ENCODE measurements at places on chromosomes 1 and 21.
A peak's percentile ranks its signal among the peaks of the same experiment; 100 is the strongest.

DNA sequence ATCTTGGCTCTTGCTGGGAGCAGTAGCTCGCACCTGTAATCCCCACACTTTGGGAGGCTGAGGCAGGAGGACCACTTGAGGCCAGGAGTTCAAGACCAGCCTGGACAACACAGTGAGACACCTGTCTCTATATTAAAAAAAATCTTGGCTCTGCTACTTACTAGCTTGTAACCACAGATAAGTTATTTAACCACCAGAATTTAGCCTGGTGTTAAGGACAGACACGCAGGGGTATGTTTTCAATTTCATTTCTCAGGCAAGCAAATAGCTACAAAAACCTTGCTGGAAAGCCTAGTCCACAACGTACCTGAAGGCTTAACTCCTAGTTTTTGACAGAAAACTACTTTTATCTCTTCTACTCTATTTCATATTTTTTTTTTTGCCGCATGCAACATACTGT is 24.8 kb upstream of the GFI1 start:
- DNase-seq = no peak

DNA sequence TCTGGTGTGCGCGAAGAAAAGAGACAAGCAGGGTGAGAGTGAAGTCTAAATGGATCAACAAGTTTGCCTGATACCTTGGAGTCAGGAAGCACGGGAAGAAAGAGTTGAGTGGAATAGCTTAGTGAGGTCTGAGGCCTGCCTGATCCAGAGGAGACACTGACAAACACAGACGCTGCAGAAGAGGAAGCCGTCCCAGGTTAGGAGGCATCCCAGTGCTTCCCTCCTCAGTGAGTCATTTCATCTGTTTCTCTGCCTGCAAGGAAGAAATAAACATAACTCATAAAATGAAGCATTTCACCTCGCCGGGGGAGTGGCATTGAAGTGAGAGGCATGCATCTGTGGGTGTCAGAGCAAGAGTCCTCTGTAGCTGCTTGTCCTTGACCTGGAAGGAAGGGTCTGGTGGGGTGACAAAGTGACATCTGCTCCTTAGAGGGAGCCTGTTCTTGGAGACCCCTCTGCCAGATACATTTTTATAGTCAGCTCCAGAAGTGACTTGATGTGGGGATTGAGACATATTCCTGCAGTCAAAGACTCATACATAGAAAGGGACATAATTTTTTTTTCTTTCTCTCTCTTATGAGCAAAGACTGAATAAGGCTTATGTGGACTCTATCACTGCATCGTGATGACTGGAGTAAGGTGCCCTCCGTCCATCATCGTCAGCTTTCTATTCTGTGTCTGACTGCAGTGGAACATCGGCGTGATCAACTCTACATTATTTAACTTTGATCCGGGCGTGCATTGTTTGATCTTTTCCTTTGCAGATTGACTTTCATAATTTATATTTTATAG is 256.7 kb downstream of the KIF26B start:
- no peak for DNase-seq

DNA sequence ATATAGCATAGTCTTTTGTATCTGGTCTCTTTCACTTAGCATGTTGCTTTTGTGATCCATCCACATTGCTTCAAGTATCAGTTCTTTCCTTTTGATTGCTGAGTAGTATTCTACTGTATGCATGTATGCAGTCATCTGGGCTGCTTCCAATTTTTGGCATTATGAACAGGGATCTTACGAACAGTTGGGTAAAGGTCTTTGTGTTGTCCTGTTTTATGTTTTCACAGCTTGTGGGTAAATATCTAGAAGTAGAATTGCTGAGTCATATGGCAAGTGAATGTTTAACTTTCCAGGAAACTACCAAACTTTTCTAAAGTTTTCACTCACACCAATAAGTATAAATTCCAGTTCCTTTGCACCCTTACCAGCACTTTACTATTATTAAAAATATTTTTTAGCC is 60.9 kb downstream of the LHX4 start:
- DNase-seq = no peak

DNA sequence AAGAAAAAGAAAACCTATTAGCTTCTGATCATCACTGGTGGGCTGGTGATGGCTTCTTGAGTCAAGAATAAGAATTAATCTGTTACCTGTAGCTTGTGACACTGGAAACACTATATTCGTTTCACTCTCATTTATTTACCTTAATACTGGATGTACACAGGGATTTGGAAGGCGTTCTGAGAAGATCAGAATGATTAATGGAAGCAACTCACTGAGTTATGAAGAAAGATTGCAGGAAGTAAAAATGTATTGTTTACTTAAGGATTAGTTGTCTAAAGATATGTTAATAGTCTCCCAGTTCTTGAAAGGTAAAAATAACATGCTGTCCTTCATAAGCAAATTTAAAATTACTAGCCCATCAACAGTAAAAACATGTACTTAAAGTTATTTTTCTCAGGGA is 644.9 kb upstream of the NCAM2 start:
- no peak for DNase-seq

DNA sequence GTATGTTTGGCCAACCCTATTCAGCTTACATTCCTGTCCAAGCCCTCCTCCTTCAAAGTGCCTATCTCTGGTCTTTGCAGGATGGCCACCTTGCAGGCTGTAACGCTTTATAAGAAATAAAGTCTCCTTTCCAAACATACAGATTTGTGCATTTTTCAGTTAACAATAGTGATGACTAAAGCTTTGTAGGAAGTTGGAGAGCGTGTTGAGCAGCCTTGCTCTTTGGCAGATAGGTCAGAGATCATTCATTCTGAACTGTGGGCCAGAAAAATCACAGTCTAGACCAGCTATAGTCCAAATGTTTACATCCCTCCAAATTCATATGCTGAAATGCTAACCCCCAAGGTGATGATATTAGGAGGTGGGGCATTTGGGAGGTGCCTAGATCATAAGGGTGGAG is 34.0 kb upstream of the FAM89A start:
- DNase-seq = no peak

DNA sequence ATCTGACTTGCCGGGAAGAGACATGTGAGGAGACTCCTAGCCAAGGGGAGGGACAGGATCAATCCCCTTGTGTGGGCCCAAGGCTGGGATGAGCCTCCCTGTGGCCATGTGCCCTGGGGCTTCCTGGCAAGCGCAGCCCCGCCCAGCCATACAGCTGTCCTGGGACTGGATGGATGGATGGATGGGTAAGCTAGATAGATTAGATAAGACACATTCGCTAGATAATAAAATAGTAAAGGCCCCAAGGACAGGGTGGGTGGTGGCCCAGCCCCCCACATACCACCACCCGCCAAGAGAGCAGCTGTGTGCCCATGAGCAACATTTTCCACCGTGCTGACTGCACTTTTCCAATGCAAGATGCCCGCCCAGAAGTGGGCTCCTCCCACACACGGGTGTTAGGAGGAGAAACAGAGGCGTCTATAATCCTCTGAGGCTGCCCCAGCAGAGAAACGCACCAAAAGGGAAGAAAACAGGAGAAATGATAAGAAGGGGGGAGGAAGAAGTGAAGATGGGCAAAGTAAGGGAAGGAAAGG is 25.1 kb downstream of the ZBTB17 start:
- peak; percentile 96 for DNase-seq

DNA sequence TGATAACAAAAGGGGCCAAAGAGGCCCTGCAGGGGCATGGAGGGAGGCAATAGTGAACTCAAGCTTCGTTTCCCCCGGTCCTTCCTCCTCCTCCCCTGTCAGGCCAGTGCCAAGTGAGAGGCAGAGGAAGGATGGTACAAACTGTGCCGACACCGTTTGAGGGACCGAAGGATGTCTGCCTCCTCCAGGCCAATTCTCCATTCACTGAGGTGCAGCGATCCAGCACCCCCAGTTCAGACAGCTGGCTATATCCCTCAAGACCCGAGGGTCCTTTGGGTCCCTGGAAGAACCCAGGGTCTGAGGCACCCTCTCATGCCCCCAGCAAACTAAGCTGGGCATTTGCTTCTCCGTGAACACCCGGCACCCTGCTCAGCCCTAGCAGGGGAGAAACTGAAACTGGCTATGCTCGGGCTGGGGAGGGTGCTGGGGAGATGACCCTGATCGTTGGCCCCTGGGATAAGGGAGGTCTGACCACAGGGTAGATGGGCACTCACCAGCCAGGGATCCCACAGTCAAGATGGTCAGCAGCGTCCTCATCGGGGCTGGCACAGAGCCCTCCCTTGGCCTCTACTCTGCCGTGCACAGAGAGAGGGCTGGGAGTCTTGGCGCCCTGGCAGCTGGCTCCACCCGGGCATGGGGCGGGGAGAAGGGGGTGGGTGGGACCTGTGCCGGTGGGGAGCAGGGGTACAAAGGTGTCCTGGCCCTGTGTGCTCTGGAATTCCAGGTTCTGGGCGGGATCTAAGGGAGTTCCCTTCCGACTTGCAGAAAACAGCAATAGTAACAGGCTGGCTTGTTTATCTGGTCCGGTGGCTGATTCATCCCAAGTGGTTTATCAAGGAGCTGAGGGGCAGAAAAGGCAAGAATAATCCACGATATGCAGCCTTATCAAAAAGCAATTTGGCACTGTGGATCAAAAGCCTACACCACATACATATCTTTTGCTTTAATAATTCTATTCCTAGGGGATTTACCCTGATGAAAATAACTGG is at the start of gene IL22RA1:
Gene IL22RA1, minus strand, starts transcription at position 595 of the 989 bp plus-strand sequence. Its CDS starts 58 bp downstream, at position 537.
- no peak for DNase-seq

GRCh38 chr1:67031121-67031858 is 22.7 kb downstream of the SLC35D1 start:
- no peak for DNase-seq

DNA sequence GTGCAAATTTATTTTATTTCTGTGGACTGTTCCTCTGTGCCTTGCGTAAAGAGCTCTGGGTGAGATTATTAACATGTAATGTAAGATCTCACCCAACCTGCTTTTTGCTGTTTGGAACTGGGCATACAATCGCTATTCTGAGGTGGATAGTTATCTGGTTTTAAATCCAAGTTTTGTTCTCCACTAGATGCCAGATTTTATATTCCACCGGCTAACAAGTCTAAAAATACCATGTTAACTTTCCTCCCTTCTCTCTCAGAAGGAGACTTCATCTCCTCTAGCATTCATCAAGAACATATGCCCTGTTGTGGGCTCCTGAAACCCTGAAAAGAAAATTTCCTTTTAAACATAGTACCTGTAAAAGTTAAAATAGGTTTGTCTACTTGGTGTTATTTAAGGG is 56.4 kb downstream of the C1orf21 start:
- DNase-seq = no peak

DNA sequence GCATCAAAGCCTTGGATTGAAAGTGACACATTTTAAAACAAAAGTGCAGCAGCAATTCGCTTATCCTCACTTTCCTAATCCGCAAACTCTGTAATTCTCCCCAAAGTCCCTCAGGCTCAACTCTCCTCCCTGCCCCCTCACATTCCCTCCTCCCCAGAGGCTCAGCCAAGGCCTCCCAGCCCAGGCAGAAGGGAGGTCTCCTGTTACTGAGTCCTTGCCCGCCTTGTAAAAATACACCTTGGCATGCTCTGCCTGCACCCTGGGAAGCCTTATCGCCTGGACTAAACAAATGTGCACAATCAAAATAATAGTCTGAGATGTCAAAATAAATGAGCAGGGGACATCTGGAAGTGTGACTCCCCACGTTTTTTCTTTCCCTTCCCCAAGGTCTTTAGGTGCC is 109.7 kb downstream of the PLXNA2 start:
- DNase-seq = no peak

GRCh38 chr1:13990939-13991338 is 291.0 kb downstream of the PRDM2 start:
- no peak for DNase-seq

GRCh38 chr21:43034101-43034500 is 41.5 kb downstream of the CBS start:
- DNase-seq = no peak

DNA sequence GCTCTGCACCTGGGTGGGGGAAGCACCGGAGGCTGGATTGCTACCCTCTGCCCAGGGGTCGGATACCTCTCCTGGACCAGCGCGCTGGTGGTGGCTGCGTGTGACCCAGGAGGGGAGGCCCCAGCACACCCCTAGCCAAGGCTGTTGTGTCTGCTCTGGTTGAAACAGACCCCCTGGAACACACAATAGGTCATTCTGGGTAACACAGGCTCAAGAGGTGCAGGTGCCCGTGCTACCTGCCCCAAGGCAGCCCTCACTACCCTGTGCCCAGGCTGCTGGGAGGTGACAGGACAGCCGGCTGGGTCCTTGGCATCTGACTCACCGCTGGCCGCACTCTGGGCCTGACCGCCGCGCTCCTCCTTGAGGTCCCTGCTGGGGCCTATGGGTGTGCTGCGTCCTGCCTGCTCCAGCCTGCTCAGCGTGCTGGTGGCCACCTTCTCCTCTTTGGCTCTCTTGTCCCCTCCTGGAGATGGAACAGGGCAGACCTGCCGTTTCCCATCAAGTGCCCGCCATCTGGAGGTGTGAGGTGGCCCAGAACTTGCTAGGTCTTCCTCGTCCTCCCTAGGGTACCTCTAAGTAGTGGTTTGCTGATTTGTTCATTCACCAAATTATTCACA is 30.0 kb downstream of the ZBTB17 start:
- no peak for DNase-seq

DNA sequence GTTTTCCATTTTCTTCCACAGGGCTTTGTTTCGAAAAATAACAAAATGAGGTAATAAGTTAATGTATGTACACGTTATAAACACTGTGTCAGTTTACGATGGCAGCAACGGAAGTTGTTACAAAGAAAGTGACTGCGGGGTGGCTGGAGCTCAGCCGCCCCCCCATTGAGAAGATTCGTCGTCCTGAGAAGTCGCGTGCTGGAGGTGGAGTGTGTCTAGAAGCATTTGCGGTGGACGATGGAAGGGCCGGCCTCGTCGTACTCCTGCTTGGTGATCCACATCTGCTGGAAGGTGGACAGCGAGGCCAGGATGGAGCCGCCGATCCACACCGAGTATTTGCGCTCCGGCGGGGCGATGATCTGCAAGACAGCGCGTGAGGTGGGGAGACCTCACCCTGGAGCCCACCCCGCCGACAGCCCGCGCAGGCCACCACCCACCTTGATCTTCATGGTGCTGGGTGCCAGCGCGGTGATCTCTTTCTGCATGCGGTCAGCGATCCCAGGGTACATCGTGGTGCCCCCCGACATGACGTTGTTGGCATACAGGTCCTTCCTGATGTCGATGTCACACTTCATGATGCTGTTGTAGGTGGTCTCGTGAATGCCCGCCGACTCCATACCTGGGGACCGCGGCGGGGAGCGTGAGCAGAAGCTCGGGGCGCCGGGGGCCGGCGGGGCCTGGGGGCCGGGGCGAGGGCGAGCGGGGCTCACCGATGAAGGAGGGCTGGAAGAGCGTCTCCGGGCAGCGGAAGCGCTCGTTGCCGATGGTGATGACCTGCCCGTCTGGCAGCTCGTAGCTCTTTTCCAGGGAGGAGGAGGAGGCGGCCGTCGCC is 2.4 kb downstream of the ACTA1 start:
- DNase-seq = no peak

GRCh38 chr21:45615145-45615711 is 28.3 kb upstream of the PCBP3 start:
- no peak for DNase-seq

GRCh38 chr1:72000809-72001208 is 281.5 kb downstream of the NEGR1 start:
- no peak for DNase-seq

GRCh38 chr1:36650200-36651065 is 167.7 kb upstream of the CSF3R start:
- peak; percentile 68 for DNase-seq

- no peak for DNase-seq
These were observed 380 bp downstream of the TFF2 start for GRCh38 chr21:42350318-42350910.

Measured in SJCRH30 (cell line).